ENCODE measurements at places on chromosomes 16 and 17.

DNA sequence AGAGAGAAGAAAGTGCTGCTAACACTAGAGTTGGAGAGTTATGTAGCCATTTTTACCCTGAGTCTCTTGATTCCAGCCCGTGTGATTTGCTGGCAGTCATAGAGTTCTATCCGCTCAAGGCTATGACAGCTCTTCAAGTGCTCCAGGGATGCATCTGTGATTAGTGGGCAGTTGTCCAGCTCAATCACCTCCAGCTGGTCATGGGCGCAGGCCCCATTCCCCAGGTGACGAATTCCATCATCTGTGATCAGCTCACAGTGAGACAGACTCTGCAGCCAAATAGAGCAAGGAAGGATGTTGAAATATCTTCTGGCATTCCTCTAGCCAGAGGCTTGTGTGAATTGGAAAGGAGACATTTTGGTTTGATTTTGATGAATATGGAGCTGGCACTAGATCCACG is 38.4 kb upstream of the STAC2 start:
- no peak for DNase-seq

DNA sequence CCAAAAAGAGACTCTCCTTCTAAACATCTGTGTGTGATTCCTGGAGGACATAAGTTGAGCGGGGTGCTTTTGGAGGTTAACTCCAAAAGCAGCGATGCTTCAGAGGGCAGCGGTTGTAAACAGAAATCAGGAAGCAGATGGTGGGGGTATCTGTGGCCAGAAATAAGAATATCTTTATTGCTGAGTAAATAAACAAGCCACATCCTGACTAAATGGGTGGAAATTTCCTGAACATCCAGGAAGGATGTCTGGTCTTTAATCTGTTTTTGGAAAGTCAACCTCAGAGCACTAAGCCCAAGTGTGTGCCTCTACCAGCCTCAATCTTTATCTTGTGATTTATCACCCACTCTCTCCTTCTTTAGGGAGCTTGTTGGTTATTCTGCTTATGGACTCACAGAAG is 123.3 kb downstream of the CDH13 start:
- DNase-seq: no peak

- peak; percentile 31 for DNase-seq
Observed at GRCh38 chr16:89122322-89122851, 28.7 kb downstream of the ACSF3 start.

DNA sequence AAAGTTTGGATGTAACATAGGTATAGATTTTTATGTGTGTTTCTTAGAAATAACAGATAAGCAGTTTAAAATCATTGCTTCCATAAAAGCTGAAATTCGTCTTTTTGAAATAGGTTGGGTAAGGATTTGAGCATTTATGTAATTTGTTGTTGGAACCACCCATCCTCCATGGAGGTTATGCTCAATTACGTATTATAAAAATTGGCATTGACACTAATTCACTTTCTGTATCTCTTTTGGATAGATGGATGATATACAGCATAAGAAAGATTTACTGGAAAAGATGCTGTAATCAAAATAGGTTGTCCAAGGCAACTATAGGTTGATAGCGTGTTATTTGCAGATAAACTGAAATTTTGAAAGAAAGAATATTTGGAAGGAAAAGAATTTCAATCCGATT is 105.5 kb downstream of the PRKCA start:
- DNase-seq: no peak

GRCh38 chr16:711548-712320 is 3.2 kb upstream of the METRN start:
- peak; percentile 64 for DNase-seq

Measured in stimulated activated CD8-positive, alpha-beta memory T cell treated with anti-CD3 and anti-CD28 coated beads, Interleukin-12 subunit alpha, Interleukin-12 subunit beta, amount 100 ng/mL, for 1 hour (primary cell).